ENCODE measurements at places on chromosomes 1 and 21.

- no peak for DNase-seq
Observed at GRCh38 chr1:52416811-52417210, 12.4 kb downstream of the PRPF38A start.

DNA sequence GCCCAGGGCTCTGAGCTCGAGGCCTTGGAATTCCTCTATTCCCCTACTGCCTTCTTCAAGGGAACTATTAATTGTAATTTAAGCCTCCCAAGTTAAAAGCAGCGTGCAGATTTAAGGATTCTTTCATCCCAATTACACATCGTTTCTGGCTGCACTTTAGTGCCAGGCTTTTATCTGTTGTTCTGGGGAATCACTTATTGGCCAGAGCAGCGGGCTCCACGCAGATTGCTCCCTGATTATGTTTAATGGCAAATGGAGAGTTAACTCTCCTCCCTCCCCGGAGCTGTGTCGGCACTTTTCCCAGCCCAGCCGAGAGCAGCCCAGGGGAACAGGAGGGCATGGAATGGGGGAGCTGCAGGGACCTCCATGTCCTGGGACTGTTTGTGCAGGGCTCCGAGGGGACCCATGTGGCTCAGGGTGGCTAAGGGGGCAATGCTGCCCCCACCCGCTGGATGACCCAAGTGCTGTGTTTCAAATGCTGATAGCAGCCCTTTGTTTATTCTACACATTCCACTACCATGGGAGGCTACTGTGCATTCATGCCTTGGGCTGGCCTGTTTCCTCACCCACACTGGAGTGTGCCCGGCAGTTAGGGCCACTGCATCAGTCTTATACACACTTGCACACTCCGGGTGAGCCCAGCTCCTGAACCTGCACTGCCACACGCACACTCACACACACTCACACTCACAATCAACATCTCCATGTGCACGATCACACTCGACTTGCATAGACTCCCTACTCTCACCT is 93.3 kb upstream of the POU3F1 start:
- no peak for DNase-seq

DNA sequence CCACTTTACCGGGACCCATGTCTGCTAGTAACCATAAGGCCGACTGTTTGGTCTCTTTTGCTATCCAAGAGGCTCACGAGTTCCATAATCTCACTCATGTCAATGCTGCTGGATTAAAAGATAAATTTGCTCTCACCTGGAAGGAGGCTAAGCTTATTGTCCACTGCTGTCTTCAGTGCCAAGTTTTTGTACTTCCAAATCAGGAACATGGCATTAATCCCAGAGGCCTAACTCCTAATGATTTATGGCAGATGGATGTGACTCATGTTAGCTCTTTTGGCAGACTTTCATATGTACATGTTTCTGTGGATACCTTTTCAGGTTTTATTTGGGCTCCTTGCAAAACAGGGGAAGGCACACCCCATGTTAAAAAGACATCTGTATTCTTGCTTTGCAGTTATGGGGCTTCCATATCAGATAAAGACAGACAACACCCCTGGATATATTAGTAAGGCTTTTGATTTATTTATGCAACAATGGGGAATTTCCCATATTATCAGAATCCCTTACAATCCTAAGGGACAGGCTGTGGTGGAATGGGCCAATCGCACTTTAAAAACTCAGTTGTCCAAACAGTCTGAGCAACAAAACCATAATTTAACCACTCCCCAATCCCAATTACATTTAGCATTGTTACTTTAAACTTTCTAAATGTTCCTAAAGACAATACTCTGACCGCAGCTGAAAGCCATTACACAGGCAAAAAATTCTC is 162.7 kb downstream of the IER5 start:
- no peak for DNase-seq

GRCh38 chr1:207004931-207005830 is 27.4 kb downstream of the C1orf116 start:
- DNase-seq, result no peak

DNA sequence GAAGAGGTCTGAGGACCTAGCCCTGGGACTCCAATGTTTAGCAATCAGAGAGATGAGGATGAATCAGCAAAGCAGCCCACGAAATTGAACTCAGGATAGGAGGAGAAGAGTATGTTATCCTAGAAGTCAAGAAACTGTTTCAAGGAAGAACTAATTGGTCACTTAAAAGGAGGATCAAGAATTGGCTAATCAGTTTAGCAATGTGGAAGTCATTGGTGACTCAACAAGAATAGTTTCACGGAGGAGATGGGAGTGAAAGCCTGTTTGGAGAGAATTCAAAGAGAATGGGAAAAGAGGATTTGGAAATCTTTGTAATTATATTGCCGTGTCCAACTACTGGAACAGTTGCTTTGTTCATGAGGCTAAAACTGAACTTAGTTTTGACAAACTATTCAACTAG is 7.4 kb downstream of the HMCN1 start:
- DNase-seq, result no peak

DNA sequence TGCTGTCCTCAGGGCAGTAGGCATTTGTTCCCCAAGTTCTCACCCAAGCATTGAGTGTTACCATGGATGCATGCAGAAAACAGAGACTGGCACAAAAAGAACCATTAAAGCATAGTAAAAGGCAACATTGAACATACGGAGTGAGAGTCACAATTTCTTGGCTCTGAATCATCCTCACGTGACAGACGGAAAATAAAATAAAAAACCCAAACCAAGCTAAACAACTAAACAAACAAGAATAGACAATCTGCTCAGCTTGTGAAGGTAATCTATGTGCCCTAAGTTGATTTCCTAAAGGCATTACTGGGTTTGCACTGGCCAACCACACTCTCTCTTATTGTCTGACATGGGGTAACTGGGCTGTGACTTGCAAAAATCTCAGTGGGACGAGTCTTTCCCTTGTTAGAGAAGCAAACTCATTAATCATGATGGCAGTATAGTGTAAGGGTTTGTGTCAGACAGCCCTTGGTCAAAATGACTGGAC is 306.0 kb downstream of the ASTN1 start:
- no peak for DNase-seq

DNA sequence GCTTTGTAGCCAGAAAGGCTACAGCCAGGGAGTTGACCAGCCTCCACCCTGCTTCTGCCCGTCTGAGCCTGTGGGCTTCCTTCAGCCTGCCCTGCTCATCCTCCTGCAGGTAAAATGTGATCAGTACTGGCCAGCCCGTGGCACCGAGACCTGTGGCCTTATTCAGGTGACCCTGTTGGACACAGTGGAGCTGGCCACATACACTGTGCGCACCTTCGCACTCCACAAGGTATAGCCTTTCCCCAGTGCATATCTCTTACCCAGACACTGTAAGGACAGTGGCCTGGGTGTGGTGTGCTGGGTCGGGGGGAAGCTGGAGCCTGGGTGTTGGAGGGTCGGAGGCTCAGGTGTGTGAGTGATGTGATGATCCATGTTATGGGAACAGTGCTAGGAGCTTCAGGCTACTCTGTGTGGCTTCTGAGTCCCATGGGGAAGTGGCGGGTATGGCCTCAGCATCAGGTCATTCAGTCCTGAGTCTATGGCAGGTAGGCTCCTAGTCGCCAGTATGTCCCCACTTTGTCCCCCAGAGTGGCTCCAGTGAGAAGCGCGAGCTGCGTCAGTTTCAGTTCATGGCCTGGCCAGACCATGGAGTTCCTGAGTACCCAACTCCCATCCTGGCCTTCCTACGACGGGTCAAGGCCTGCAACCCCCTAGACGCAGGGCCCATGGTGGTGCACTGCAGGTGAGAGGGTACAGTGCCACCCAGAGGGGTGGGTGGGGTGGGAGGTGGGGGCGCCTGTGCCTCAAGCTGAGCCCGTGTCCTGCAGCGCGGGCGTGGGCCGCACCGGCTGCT is 31.2 kb upstream of the KDM4A start:
- no peak for DNase-seq

- DNase-seq, result no peak
Observed at GRCh38 chr1:19053486-19053885, 97.0 kb upstream of the IFFO2 start.

GRCh38 chr21:29064850-29065481 is 8.5 kb downstream of the CCT8 start:
- no peak for DNase-seq
